ENCODE measurements at places on chromosomes 2 and 18.
A peak's percentile ranks its signal among the peaks of the same experiment; 100 is the strongest.

- peak; percentile 79 for DNase-seq
Observed at GRCh38 chr2:136118819-136119716, 1.1 kb upstream of the CXCR4 start.

DNA sequence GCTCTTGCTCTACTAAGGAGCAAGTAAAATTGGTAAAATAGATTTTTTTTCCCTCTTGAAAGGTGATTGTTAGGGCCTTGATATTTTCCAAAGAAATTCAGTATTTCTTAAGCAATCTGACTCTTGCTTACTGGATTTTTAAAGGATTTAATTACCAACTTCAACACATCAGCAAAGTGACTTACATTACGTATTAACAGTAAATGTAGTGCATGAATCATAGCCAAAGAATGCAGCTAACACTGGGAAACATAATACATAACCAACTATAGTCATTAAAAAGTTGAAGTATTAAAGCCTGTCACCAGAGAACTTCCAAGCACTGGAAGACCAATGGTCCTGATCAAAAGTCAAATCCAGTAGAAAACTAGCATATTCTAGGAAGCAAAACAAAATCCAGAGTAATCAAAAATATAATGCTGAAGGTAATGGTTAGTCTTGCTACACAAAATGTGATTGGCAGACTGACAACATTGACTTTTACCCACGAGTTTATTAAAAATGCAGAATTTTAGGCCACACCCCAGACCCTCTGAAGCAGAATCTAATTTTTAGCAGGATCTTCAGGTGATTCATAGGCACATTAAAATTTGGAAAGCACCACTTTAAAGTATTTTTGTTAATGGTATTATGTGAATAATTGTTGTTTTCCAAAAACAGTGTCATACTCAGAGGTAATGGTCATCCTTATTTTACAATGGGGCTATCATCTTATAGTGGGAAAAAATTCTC lies 31.8 kb upstream of the CAVIN2 start:
- no peak for DNase-seq

DNA sequence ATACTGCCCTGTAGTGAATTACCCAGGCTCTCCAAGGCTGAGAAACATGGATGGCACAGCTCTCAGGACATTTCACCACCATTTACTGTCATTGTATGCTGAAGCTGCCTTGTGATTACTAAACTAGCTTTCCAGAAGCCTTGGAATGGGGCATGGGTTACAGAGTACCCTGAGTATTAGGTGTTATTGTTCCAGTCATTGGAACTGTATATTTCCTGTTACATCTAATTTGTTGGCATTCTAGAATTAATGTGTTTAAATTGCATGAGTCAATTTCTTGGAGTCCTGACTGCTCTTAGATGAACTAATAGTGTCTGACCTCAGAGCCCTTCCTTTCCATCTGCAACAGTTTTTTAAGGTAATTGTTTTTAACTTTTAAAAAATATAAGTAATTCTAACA lies 9.0 kb downstream of the DGUOK start:
- DNase-seq = no peak

GRCh38 chr2:10193276-10193795 lies 70.8 kb downstream of the RRM2 start:
- no peak for DNase-seq

GRCh38 chr18:47917923-47918610 lies 12.4 kb downstream of the SMAD2 start:
- no peak for DNase-seq

GRCh38 chr2:156396126-156396525 lies 40.1 kb upstream of the GPD2 start:
- no peak for DNase-seq

- no peak for DNase-seq
Observed at GRCh38 chr2:234625626-234626250, 128.9 kb upstream of the ARL4C start.

DNA sequence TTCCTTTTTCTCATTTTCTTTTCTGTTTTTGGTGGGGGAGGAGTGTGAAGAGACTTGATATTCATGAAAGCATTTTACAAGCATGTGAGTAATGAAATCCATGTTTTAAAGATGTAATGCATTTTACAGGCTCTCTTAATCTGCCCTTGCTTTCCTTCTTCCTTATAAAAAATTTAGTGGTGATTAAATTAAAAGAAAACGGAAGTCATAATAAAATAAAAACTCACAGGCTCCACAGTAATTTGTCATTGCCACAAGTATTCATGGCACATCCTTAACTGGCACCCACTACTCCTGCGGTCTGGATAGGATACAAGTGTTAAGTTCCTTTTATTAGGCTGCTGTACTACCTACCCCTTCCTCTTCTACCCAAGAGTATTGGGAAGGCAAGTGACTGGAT lies 241.2 kb downstream of the SLC4A3 start:
- no peak for DNase-seq

- DNase-seq = no peak
Observed at GRCh38 chr2:228731517-228731916, 539.6 kb downstream of the PID1 start.

Measured in NCI-H1694 treated with DMSO at 0.1 percent for 48 hours (cell line).